ENCODE measurements at places on chromosomes 16 and 17. TPM values are rescaled to one million over a fixed set of nuclear protein-coding genes. Genes with fewer than 3 reads are reported as not detected.

NAA38 gene
- 27.2 TPM for total RNA-seq

TMEM204 gene
- 0.10 TPM for total RNA-seq

CCDC200 gene
- total RNA-seq = not detected

ACSF3 gene
- 29.2 TPM for total RNA-seq

CHRNE gene
- total RNA-seq = 0.35 TPM

SLFN12 gene
- 22.1 TPM for total RNA-seq

ZNF469 gene
- 0.35 TPM for total RNA-seq

DYNLRB2 gene
- 7.2 TPM for total RNA-seq

MT4 gene
- total RNA-seq = not detected

KRT33A gene
- total RNA-seq = not detected

SLC2A4 gene
- 0.35 TPM for total RNA-seq

ARL16 gene
- 21.7 TPM for total RNA-seq

ZG16 gene
- total RNA-seq = not detected

BAHCC1 gene
- 0.69 TPM for total RNA-seq

PKD1 gene
- total RNA-seq = 98.0 TPM

SLC9A5 gene
- 0.60 TPM for total RNA-seq

C16orf95 gene
- 3.4 TPM for total RNA-seq

PRR14 gene
- total RNA-seq = 10.0 TPM

KRTAP9-2 gene
- total RNA-seq = not detected

TIMM22 gene
- total RNA-seq = 18.0 TPM

NPIPB9 gene
- 4.5 TPM for total RNA-seq

RND2 gene
- total RNA-seq = 0.65 TPM

MYO15B gene
- total RNA-seq = 3.8 TPM

TBX2 gene
- total RNA-seq = 4.8 TPM

ACSM3 gene
- total RNA-seq = 8.5 TPM

KRTAP4-5 gene
- not detected for total RNA-seq

CCDC92B gene
- total RNA-seq = not detected
